ENCODE measurements at places on chromosomes 13 and 19.
A peak's percentile ranks its signal among the peaks of the same experiment; 100 is the strongest.

- DNase-seq, result no peak
These were observed 265.7 kb downstream of the ZNF536 start for GRCh38 chr19:30637926-30638325.

DNA sequence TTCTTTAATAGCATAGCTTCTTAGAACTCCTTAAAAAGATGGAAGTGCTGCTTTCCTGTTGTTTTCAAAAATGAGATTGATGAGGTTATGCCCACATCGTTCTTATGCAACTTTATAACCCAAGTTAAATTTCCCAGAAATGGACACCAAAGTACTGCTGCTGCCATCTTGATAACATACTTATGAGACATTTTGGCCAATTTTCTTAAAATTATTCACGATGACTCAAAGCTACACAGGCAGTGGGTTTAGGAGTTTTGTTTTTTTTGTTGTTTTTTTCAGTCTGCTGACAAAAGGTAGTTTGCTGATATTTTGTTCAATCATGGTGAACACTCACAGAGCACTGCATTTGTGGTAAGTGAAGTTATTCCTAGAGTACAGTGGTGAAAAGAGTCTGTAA, 54.9 kb upstream of the RFC3 start:
- DNase-seq, result peak; percentile 69

- DNase-seq, result no peak
These were observed 25.6 kb downstream of the RUBCNL start for GRCh38 chr13:46361276-46361934.

DNA sequence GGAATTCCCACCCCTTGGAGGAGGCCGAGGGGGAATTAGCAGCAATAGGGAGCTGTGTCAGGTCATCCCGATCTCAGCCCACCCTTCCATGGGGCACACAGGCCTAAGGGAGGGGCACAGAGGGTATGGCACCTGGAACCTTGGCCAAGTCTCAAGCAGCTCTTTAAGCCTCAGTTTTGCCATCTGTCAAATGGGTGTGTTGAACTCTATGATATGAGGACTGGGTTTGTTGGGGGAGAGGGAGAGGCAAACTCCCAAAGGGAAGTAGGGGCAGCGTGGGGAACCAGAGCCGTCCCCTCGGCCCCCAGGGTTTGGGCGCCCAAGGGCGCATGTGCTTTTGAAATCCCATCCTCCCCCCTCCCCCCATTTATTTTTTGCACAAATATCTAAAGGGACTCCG, 49.7 kb downstream of the COLGALT1 start:
- no peak for DNase-seq

- DNase-seq, result peak; percentile 91
These were observed at the start of gene ZNF844 for GRCh38 chr19:12064590-12065538. TSS of gene ZNF844 (plus strand) at chr19:12064731. CDS start at chr19:12064874, 143 bp downstream.

- peak; percentile 100 for DNase-seq
These were observed 225.8 kb upstream of the IRS2 start for GRCh38 chr13:110012102-110012739.

DNA sequence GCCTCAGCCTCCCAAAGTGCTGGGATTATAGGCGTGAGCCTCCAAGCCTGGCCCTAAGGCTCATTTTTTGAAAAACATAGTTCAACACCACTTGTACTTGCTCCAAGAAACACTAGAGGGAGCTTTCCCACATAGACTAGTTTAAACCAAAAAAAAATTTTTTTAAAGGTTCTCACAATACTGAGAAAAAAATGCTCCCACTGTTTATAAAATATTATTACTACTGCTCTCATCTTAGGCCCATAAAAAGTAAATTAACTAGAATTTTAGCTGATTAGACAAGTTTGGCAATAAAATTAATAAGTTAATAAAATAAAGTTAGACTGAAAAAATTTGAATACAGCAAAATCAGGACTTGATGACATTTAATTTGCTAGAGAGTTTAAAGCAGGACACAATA, 109.5 kb downstream of the TBC1D4 start:
- DNase-seq, result no peak

GRCh38 chr13:30017880-30018279, 167.5 kb upstream of the UBL3 start:
- DNase-seq, result no peak

DNA sequence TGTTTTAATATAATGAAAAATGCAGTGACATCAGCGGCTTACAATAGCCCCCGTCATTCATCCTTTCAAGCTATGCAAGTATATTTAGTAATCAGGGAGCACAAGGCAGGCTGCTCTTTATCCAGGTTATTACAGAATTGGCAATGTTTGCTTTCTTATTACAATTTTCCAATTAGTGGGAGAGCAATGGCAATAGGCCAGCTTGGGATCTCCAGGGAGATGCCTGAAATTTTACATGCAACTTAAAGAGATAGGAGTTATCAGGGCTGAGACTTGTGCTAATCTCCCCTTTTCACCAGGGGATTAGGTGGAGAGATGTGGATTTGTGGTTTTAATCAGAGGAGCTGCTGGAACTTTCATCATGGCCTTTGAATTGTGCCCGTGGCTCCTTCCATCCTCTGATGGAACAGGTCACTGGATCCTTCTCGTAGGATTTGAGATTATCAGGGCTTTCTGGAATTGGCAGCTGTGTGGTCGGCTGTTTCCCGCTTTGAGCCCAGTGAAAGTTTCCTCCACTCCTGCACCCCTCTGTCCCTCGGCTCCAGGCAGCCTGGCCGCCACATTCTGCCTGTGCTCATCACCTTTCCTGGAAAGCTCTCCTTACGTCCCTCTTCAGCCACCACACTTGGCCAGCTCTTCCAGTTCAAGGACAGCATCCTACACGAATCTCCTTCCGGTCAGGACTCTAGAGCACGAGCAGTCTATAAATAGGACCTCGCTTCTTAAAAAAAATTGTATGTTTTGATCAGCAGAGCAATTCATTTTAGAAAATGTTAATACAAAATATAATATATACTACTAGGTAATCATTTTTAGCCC, 47.0 kb downstream of the CBY2 start:
- no peak for DNase-seq

DNA sequence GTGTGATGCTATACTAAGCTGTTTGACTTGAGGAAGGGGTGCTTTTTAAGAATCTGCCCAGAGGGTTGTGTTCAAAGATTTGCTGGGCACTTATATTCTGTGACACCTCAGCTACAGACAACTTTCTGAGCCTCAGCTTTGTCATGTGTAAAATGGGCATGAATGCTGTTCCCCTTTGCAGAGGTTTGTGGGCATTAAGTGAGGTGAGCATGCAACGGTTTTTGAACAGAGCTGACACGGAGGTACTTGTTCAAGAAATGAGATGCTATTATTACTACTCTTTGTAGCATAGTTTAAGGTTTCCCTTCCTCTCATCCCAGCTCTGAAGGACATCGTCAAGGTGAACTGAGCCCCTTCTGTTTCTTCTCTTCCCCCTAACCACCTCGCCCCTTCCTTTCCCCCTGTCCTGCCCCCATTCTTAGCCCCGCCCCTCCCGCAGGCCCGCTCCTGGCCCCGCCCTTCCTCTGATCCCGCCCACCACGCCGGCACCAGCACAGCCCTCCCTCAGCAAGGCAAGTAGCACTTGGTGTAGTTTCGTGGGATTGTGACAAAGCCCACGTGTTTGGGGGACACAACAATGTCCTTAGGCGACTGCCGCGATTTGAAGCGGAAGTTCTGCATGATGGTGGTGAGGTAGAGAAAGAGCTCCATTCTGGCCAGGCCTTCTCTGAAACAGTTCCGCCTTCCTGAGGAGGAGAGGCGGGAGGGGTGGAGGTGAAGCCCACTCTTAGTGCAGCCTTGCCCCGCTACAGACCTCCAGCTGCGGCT, 26.1 kb upstream of the CYP2A7 start:
- no peak for DNase-seq

GRCh38 chr13:25217023-25217885, 45.2 kb upstream of the AMER2 start:
- peak; percentile 62 for DNase-seq

DNA sequence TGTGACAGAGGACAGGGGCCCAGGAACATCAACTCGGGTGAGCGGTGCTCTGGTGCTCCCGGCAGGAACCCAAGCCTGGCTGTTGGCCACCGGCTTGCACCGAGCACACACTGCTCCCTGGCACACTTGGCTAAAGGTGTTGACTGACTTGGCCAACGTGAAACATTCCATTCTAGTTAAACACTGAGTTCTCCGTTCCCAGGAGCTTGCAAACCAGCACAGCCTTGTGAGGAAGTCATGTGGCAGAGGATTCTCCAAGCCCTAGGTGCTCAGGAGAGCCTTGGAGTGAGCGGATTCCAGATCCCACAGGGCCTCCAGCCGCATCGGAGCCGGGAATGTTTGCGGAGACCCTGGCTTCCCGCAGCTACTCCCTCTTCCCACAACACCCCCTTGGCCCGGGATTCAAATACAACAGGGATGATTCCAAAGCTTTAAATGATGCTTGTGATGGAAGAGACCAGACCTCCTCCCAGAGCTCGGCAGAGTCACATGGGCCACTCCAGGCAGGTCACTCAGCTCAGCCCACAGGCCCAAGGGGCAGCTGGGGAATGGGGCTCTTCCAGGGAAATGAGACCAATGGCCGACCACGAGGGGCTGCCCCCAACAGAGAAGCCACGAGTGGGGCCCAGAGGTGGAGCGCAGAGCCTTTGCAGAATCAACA, 2.9 kb downstream of the C13orf46 start:
- DNase-seq, result peak; percentile 70

GRCh38 chr19:1992759-1993260, 22.7 kb downstream of the BTBD2 start:
- DNase-seq, result no peak

DNA sequence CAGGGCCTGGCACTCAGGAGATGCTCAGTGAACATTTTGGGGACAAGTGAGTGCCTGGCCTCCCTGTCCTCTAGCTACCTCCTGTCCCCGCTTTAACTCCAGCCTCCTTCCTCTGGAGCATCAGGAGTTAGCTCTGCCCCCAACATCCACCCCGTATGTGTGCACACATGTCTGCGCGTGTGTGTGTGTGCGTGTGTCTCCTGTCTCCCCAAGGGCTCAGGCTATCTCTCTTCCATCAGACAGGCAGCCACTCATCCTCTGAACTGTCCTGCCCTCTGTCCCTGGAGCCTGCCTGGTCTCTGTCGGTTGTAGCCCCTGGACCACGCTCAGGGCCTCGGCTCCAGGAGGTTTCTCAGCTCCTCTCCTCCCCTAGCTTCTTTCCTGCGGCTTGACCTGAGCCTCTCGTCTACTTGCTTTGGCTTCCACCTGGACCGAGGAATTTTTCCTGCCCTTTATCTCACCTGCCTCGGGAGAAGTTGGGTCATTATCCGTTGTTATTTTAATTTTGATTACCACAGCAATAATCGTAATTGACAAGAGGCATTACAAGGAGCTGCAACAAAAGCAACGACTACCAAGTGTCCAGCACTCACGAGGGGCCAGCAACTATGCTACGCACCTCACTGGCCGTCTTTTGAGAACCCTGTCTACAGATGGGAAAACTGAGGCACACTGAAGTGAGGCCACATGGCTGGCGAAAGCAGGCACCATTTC, 32.0 kb upstream of the ASF1B start:
- no peak for DNase-seq

- no peak for DNase-seq
These were observed 500.9 kb downstream of the MYO16 start for GRCh38 chr13:109130093-109130835.

DNA sequence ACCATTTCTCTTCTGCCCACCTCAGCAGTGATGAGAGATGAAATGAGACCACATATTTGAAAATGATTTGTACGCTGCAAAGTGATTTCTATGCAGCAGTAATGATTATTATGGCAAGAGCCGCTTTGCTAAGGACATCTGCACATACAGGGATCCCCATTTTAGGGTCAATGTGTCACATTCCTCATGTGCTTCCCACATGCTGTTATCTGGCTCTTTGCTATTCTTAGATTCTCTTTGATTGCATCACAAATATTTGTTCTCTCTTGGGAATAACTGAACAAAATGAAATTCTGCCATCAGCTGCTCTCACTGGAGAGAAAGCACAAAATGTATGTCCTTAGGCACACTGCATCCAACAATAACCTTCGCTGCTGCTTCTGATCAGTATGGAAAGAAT, 209.5 kb upstream of the IPO5 start:
- peak; percentile 28 for DNase-seq

DNA sequence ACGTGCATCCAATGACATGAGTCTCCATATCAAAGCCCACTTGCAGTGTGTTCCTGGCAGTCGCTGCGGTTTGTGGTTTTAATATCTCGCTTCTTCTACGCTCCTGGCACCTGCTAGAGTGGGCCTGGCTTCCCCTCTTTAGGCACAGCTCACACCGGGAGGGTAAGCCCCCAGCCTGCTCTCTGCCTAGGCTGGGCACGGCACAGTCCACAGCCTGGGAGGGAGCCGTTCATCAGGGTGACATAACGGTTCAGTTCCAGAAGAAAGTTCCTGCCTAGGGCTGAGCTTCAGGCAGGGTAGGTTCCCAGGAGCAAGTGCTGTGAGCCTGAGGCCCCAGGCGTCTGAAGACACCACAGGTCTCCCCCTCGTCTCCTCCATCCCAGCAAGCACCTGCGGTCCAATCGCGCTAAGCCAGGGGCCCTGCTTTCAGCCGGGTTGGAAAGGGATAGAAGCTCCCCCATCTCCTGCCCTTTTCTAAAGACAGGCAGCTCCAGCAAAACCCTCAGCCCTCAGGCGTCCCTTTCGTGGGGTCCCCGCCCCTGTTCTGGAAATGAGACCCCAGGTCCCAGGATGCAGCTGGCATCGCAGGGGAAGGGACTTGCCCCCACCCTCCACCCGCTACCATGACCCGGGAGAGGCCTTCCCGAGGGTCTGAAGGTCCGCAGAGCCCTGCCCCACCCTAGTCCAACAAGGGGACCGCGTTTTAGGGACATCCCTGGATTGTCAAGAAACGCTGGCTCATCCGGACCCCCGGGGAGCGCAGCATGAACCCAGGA, 121.6 kb upstream of the ZNF507 start:
- DNase-seq, result no peak

DNA sequence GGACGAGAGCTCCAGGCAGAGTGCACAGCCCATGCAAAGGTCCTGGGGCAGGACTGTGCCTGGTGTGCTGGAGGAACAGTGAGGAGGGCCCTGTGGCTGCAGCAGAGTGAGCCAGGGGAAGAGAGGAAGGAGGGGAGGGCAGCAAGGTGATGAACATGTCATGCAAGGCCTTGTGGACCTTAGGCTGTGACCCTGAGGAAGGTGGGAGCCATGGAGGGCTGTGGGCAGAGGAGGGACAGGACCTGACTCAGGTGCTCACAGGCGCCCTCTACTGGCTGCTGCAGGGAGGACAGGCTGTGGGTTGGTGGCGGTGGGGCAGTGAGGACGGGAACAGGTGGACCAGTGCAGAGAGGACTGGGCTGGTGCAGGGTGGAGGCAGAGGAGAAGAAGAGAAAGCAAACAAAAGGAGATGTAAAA, 170.3 kb downstream of the PTPRS start:
- no peak for DNase-seq
